Natural killer cell treated with Interleukin-12 subunit alpha and Interleukin-12 subunit beta and Interleukin-15 and Interleukin-18, amount 100 ng/mL, for 72 hours (primary cell): ENCODE measurements at places on chromosomes 4 and X. TPM values are rescaled to one million over a fixed set of nuclear protein-coding genes. Genes with fewer than 3 reads are reported as not detected.

GRCh38 chr4:41258783-41259182, 2.1 kb downstream of the UCHL1 start:
- no peak for DNase-seq

- no peak for DNase-seq
Observed at GRCh38 chr4:169652535-169652934, 32.2 kb downstream of the CLCN3 start.

- DNase-seq = no peak
Observed at GRCh38 chr4:97317671-97318070, 825.6 kb downstream of the STPG2 start.

- no peak for DNase-seq
Observed at GRCh38 chr4:173415885-173416653, 17.2 kb upstream of the SCRG1 start.

DNA sequence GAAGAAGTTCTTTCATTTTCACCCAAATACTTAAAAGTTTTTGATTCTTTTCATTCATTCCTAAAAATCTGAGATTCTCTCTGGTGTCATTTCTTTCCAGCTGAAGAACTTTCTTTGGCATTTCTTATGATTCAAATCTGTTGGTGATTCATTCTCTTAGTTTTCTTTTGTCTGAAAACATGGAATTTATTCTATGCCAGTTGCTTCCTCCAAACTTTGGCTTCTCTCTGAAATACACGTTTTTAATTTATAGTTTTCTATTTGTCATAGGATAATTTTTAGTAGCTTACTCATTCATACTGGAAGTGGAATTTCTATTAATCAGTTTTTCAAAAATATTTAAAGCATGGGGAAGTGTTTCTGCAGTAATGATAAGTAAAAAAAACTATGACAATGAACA, 1012.0 kb downstream of the RPA4 start:
- no peak for DNase-seq

DNA sequence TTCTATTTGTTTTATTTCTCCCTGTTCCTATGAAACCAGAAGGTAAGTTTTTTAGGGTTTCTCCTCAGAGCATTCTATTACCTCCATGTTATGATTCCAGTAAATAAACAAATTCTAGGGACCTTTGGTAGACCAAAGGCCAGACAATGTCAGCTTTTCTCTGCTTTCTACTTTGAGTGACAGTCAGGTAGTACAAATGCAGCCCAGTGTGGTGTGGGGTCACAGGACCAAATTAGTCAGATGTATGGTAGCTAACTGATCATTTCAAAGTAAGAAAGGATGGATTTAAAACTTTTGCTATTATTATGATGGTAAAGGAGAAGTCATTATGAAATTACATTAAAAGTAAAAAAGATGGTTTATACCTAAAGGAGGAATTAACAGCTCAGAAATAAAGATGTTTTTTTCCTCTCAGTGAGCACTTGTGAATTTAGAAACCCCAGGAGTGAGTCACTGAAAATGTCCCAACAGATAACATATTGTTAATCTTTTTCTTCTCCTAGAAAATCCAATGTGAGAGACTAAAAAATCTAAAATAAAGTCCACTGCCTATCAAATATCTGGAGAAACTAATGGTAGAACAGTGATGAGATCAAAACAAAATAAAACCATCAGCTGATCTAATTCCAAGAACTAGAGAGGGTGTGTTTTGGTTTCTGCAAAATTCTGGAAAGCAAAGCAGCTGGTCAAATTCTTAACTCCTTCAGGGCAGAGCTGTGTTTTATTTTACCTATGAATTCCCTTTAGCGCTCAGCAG, 16.6 kb upstream of the KLHL2 start:
- DNase-seq = no peak

GRCh38 chr4:65918872-65919271, 248.6 kb upstream of the EPHA5 start:
- no peak for DNase-seq

HPSE gene
- total RNA-seq = 12.4 TPM
